CD4-positive, alpha-beta memory T cell (primary cell): ENCODE measurements at places on chromosomes 5 and 9.

DNA sequence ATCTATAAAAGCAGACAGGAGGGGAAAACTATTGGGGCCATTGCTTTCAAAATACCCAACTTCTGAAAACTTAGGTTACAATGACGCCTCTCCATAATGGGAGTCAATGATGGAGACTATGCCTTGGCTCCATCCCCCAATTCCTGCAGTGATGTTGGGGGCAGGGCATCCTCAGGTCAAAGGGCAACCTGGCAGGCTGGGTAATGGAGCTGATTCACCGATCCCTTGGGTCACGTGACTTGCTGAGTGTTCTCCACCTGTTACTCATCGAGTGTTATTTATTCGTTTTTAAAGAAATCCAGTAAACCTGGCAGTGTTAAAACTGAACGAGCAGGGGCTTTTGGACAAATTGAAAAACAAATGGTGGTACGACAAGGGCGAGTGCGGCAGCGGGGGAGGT is 244.4 kb downstream of the FAM114A2 start:
- H3K27me3 ChIP-seq, result no peaks in the 10 kb centered on the region
- no peaks in the 10 kb centered on the region for H3K36me3 ChIP-seq
- H3K4me1 ChIP-seq, result no peaks in the 10 kb centered on the region
- DNase-seq, result no peak
- H3K4me3 ChIP-seq, result no peak overlapping the region

DNA sequence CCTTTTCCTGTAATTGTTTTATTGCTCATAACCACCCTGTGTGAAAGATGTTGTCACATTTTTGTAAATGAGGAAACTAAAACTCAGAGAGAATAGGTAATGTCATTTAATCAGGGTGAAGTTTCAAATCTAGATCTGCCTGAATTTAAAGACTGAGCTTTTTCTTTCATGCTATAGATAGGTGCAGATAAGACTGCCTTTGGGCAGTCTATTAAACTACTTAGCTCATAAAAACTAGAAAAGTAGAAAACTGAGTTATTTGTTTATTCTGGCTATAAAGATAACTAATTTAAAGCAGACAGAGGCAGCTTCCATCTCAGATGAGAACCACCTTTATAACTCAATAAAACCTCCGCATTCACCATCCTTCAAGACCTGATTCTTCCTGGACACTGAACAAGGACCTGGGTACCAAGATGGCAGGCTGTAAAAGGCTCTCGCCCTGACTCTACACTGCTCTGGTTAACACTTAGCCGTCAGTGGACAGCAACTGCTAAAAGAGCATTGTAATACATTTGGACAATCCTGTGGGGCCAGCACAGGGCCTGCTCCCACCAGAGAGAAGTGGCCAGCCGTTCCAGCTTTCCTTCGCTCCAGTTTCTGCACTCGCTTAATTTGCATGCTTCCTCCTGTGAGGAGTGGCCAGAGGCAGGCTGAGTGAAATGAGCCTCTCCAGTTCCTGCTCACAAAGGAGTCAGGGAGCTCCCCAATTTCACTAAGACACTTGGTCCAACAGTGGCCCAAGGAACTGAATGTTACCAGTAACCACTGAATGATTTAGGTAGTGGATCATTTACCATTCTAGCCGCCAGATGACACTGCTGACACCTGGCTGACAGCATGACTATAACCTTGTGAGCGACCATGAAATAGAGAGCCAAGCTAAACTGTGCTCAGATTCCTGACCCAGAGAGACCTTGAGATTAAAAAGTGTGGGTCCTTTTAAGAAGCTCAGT is 566.4 kb downstream of the EFNA5 start:
- H3K27ac ChIP-seq, result no peak overlapping the region
- H3K4me1 ChIP-seq, result no peaks in the 10 kb centered on the region
- no peaks in the 10 kb centered on the region for H3K27me3 ChIP-seq
- H3K36me3 ChIP-seq, result no peaks in the 10 kb centered on the region

DNA sequence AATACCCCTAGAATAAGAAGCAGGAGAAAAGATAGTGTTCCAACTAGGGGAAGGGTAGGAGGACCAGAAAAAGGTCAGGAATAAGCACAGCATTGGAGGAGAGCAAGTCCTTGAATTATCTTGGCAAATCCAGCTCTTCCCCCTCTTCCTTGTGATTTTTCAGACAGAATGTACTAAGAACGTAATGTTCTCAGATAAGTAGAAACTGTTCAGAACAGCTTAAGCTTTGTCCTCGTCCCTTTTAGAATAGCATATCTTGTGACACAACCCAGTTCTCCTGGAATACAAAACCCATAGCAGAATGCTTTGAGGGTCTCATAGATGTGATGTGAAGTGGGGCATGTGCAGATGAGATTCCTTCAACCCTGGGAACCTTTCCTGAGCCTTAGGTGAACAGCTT is 97.4 kb downstream of the EMB start:
- no peaks in the 10 kb centered on the region for H3K4me1 ChIP-seq
- no peaks in the 10 kb centered on the region for H3K36me3 ChIP-seq
- no peak overlapping the region for H3K27ac ChIP-seq
- no peak for DNase-seq
- H3K27me3 ChIP-seq, result no peaks in the 10 kb centered on the region

DNA sequence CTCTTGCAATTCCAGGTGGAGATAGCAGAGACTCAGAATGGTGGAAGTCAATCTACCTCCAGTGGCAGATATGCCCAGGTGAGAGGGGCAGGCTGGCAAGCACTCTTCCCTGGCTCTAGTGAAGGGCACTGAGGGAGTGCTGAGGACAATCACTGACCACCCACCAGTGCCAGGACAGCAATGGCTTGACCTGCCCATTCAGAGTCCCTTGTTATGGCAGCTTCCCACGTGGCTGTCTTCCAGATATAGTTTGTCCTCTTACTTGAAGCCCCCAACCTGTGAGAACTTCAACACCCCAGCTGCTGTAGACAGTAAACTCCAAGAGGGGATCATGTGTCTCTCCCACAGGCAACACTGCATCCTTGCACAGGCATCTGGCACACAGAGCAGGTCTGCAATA is 104.7 kb downstream of the LHFPL2 start:
- no peaks in the 10 kb centered on the region for H3K4me1 ChIP-seq
- no peak for DNase-seq
- H3K36me3 ChIP-seq, result no peaks in the 10 kb centered on the region
- H3K4me3 ChIP-seq, result no peak overlapping the region
- H3K27ac ChIP-seq, result no peak overlapping the region

GRCh38 chr9:70403618-70404025 is 10.8 kb downstream of the KLF9 start:
- no peaks in the 10 kb centered on the region for H3K36me3 ChIP-seq
- no peak overlapping the region for H3K4me3 ChIP-seq
- H3K4me1 ChIP-seq, result peaks cover 87% of the 10 kb centered on the region
- no peaks in the 10 kb centered on the region for H3K27me3 ChIP-seq
